ENCODE measurements at places on chromosomes 7 and 10.

DNA sequence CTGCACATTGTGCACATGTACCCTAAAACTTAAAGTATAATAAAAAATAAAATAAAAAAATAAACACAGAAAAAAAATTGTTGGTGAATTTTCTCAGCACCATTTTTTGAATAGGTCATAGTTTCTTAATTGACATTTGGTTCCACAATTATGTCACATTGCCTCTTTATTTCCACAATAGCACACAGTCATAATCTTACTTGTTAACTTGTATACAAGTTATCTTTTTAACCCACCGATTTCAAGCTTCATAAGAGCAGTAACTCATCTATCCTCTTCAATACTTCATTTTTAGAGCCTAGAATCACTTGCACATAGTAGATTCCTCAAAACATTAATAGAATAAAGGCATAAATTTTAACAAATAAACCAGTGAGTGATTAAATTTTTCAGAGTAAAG, 1425.1 kb upstream of the LRRTM3 start:
- no peak for DNase-seq

DNA sequence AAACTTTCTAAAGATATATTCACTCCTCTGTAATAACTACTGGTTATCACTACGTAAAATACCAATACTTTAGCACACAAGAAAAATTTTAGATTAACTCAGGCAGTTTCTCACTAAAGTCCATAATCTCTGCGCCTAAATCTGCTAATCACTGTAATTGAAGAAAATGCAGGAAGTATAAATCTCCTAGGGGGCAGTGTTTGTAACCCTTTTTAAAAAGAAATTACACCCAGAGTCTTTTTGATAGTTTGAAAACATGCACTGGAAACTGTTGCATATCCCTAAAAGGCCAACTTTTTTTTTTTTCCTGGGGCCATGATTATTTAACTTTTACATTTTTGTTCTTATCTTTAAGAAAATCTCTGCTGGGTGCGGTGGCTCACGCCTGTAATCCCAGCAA, 209.6 kb downstream of the KIAA1217 start:
- DNase-seq = no peak

- DNase-seq = no peak
Measured at GRCh38 chr7:157474685-157475084, 137.9 kb downstream of the DNAJB6 start.

DNA sequence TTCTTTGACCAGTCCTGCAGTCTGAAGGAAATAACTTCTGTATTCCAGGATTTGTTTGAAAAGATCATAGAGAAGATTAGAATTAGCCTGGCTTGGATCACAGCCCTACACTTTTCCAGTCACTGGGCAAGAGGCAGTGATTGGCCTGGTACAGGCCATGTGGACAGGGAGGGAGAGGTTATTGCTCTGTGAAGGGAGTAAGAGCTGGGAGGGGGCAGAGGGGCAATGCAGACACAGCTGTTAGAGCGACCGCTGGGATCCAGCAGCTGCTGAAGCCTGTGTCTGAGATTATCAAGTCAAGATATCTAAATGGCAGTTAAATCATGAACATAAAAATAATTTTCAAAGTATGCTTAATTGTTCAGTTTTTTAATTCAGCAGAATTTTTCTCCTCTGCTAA, 257.3 kb downstream of the SDK1 start:
- DNase-seq = no peak

DNA sequence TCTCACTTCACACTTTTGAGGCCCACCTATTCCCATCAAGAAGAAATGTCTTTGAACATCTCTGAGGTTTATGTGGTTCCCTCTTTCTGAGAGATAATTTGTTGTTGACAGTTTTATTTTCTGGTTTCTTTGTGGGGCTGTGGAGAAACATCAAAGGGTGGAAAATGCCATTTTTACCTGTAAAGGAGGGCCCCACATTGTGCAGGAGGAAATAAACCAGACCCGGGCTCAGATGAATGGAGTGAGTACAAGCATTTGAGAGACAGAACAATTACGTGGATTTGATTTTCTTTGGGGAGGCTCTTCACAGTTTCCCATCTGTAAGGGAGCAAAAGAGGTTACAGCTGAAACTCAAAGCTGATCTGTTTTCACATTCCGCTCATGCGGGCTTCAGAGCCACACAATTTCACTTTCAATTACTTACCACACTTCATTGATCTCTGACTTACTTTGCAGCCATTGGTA, 29.8 kb downstream of the ITPRIP start:
- DNase-seq = no peak

- DNase-seq = no peak
Measured at GRCh38 chr7:37510043-37510634, 61.5 kb upstream of the ELMO1 start.

GRCh38 chr10:47028466-47028865, 117.2 kb downstream of the PTPN20 start:
- no peak for DNase-seq

DNA sequence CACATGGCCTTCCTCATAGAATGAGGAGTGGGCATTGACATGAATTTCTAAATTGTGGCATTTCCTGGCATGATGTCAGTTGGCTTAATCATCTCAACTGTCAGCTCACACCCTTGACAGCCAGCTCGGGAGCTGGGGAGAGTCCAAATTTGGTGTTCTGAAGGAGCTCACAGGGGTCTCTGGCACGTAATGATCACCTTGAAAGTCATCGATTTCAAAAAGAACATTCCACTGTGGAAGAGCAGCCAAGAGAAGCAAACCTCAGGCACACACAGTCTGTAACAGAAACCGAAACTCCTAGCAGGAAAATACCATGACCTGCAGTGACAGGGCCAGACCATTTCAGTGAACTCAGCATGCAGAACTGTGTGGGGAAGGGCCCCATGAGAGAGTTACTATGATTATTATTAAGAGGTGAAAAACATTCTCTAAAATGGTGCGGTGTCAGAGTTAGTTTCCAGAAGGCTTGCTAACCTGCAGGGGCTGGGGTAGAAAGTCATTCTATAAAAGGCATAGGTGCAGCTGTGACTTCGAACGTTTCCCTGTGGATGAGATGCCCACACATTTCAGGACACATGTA, 26.4 kb upstream of the KLF6 start:
- no peak for DNase-seq

DNA sequence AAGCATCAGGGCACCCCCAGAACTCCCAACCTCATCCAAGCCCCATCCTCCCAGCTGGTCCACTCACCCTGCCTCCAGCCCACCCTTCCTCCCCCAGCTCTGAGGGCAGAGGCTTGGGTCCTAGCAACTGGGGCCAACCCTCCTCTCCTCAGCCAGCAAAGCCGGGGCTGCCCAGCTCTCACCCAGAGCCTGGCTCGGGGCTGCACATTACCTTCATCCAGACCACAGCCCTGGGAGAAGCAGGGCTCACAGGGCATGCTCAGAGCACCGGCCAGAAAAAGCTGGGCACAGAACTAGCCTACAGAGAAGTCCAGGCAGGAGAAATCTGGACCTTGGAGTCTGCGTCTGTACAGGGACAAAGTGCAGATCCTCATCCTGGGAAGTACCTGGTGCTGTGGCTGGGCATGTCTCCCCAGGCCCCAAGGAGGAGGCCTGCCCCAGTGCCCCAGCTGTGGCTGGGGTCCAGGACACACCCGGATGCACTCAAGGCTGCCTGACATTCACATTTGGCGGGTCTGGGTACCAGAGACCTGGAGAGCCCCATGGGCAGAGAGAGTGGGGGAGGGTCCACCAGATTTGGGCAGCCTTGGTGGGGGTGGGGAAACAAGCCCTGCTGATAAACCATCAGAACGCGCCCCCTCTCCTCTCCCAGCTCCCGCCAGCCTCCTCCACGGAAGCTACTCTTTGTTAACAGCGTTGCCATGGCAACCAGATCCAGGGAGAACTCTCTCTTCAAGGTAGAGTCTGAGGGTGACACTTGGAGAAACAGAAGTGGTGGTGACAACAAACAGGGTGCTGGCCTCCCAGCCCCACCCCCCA, 5.1 kb downstream of the RASGEF1A start:
- DNase-seq = no peak

DNA sequence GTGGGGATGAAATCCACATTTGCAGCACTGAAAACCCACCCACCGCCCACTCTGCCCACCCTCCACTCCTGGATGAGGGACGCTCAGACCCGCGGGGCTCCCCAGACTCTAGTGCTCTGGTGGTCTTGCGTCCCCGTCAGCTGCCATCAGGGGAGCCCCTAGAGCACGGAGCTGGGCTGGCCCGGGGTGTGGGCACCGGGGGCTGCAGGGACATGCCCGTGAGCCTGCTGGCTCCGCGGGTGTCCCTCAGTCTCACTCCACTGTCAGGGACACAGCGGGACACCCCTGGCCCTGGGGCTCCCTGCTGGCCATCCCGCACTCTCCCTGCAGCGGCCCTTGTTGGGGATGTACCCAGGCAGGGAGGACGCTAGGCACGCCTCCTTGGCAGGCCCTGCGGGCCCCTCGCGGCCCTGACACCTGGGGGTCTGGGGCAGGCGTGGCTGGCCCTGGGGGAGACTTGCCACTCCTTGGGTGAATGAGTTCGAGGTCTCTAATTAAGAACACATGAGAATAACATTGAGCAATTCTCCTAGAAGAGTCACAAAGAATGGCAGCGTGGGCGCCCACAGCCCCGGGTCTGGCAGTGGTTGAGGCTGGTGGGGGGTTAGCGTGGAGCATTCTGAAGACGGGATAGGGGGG, 64.2 kb downstream of the CFAP46 start:
- no peak for DNase-seq

DNA sequence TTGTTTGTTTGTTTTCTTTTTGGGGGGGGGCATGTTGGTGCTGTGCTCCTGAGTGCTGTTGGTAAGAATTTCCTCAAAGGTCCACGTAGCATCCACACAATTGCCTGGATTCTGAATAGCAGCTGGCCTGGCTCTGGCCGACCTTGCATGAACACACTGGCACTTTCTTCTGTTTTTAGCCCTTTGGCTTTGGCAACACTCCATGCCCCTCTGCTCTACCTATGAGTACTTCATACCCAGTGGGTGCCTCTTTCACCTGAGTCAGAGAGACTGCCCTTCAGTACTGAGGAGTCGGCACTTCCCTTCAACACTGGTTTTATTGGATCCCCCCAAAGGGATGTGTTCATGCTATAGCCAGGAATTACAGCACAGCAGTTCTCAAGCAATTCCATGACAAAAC, 7.2 kb upstream of the NPVF start:
- no peak for DNase-seq

DNA sequence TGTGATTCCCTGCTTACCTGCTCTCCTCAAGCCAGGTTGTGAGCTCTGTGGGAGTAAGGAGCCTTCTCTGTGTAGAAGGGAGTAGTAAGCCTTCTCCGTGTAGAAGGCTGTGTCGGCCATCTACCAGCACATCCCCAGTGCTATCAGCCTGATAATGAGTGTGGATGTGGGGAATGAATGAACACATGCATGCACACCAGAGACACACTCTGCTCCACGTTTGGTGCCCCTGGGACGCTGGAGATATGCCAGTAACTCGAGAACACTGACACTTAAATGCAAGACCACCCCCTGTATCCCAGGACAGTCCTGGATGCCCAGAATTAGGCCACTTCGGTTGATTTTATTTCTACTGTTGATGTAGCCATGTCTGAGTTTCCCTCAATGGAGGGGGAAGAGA, 21.1 kb upstream of the GPR26 start:
- DNase-seq = no peak

DNA sequence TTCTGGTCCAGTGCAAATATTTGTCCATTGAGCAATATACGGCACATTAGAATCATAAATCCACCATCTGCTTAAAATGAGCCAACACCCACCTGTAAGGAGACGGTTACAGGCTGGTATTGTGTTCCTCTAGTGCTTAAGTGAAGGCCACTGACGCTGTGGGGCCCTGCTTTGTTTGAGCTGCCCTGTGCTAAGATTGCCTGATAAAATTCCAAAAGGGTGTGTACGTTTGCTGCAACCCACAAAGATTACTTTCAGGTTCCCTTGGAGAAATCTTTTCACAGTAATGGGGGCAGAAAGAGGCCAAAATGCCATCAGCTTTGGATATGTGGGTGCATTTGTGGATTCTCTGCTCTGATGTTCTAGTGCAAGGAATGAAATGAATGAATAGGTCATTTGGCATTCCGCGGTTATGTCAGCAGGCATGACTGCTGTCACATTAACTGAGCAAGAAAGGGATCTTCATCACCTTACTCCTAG, 34.4 kb downstream of the AGR3 start:
- no peak for DNase-seq

GRCh38 chr7:7352845-7353244, 170.5 kb downstream of the C1GALT1 start:
- no peak for DNase-seq

DNA sequence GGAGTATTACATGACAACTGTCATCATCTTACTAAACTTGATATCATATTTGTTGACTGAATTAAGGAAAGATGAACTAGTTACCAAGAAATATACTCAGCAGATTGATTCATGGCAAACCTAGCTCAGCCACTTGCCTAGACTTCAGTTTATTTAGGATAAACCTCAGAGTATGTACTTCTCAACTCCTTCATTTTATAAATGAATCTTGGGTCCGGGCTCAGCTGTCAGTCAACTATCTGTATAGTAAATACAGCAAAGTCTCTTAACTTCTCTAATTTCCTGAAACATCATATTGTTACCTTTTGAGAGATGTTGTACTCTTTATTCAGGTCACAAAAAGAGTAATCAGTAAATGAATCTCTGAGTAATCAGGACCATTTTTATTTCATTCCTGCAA, 211.0 kb upstream of the KLF14 start:
- no peak for DNase-seq

Data from stimulated activated CD4-positive, alpha-beta T cell treated with anti-CD3 and anti-CD28 coated beads, Interleukin-12 subunit alpha, Interleukin-12 subunit beta, amount 100 ng/mL, for 24 hours (primary cell).